Thyroid gland (tissue), 4 donors: ENCODE measurements at places on chromosomes 7 and 10. TPM values are rescaled to one million over a fixed set of nuclear protein-coding genes. Genes with fewer than 3 reads are reported as not detected.

DNA sequence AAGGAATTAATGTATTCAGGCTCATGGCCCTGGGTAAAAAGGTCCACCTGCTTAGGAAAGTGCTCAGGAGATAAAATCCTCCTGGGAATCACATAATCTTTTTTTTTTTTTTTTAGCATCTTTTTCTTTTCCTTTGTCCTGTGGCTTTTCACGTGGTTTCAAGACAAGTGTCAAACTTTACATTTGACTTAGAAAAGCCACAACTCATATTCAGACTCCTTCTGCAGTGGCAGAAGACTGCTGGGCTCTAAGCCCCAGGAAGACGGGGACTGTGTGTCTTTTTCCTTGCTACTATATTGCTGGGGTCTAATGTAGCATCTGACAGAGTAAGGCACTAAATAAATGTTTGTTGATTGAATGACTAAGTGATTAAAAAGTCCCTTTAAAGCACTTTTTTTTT, 127.5 kb upstream of the ANKRD1 start:
- no peak for DNase-seq

- no peak for DNase-seq
Observed at GRCh38 chr7:39691821-39692220, 68.4 kb downstream of the RALA start.

- DNase-seq: no peak
Observed at GRCh38 chr10:52651293-52651692, 121.3 kb downstream of the MBL2 start.

- no peak for DNase-seq
Observed at GRCh38 chr10:129005080-129005479, 462.0 kb upstream of the MGMT start.

DNA sequence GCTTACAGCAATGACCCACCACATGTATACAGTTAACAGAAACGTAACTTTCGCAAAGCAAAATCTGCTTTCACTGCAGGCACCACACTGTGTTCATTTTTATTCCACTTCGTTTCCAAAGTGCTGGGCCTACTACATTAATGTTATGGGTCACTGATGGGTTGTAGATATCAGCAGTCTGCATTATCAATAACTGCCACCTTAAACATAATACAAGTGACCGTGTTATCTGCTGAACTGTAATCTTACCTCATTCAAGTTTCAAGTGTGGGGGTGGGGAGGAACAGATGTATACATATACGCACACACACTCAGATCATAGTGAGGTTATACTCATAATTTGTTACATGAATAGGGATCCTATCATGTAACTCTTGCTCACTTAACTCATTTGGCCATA, 21.1 kb downstream of the RNF32 start:
- DNase-seq: no peak

DNA sequence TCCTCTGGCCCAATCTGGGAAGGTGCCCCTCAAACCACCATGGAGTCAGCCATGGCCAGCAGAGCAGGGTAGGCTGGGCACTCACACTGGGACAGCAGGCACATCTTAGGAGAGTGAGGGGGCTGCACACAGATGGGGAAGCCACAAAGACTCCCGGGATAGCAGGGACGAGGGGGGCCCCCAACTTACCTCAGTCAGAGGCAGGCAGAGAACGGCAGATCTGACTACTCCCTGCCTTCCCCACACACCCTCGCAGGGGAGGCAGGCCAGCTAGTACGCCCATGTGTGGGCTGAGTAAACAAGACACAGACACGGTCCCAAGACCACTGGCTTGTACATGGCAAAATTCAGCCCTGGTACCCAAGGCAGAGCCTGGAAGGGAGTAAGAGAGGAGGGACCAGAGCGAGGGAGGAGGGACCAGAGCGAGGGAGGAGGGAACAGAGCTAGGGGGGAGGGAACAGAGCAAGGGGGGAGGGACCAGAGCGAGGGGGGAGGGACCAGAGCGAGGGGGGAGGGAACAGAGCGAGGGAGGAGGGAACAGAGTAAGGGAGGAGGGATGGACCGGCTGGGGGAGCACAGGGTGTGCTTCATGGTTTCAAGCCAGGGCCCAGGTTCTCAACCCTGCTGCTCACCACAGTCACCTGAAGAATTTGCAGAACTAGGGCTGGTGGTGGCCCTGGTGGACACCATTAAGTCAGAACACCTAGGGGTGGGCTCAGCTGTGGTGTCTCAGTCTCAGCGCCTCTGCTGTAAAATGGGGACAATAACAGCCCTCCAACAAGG, 73.8 kb downstream of the RGS10 start:
- no peak for DNase-seq

DNA sequence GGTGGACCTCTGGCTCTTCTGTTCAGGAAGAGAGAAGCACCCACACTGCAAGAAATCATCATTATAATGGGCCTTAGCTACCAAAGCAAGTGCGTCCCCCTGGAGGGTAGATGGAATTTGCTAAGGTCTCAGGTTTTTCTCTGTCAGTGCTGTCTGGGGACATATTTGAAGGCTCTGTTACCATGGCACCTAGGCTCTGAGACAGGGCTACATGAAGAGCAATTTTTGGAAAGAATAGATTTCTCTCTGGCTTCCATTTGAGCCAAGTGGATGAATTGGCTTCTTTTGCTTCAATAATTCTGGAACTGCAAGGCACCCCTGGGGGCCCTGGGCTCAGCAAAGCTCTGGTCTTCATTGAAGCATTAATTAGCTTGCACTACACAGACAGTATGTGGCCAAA, 349.1 kb upstream of the GALNT17 start:
- no peak for DNase-seq

DNA sequence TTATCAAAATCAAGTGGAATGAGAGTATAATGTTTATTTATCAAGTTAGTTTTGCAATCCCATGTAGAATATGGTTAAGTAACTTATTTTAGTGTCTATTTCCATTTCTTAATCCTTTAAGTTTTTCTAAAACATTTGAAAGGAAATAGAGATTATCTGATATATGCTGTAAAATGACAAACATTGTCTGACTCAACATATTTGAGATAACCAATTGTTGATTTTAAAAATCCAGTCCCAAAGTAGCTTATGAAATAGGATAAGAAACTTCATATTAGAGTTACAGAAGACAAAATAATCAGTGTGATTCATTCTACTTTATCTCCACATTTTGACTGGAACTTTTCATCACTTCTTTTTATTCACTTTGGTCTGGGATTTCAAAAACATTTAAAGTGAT, 38.7 kb upstream of the CDK1 start:
- DNase-seq: no peak

DNA sequence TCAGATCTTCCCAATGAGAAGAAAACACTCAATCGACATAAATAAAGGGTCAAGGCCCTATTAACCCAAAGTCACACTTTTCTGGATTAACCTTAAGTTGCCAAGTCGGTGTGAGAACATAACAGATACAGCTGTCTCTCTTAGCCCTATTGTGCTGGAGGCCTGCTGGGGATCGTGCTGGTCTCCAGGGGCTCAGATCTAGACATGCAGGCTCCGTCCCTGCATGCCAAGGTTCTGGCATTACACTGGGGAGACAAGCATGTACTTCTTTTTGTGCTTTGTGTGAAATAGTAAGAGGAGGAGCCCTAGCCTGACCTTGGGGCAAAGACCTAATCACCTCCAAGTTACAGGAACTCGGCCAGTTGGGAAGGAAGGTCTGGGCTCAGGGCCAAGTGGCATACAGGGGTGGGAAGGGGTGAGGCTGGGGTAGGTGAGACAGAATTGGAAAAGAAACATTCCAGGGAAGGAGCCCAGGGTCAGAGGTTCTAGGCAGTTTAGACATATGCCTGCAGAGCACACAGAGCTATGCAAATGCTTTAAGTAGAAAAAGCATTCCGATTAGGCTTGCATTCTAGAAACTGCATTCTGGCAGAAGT, 216.4 kb downstream of the HECW1 start:
- DNase-seq: no peak

DNA sequence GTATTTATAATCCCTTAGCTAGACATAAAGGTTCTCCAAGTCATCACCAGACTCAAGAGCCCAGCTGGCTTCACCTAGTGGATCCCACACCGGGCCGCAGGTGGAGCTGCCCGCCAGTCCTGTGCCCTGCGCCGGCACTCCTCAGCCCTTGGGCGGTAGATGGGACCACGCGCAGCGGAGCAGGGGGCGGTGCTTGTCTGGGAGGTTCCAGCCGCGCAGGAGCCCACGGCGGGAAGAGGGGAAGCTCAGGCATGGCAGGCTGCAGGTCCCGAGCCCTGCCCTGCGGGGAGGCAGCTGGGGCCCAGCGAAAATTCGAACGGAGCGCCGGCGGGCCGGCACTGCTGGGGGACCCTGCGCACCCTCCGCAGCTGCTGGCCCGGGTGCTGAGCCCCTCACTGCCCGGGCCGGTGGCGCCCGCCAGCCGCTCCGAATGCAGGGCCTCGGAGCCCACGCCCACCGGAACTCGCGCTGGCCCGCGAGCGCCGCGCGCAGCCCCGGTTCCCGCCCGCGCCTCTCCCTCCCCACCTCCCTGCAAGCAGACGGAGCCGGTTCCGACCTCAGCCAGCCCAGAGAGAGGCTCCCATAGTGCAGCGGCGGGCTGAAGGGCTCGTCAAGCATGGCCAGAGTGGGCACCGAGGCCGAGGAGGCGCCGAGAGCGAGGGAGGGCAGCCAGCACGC, 675.6 kb downstream of the REEP3 start:
- DNase-seq: no peak

DNA sequence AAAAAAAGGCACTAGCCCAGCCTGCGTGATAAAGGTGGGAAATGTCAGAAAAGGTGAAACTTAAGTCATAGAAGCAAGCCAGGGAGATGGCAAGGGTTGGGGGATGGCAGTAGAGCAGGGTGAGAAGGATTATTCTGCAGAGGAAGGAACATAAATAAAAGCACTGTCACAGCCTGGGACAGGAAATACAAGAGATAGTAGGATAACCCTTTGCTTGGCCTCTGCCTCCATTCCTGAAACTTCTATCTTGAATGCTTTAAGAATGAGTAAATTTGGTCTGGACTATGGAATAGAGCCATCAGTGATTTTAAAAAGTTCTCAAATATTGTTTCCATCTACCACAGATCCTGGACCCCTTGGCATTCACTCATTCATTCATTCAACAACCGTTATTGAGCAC, 50.0 kb downstream of the ABCC2 start:
- no peak for DNase-seq

DNA sequence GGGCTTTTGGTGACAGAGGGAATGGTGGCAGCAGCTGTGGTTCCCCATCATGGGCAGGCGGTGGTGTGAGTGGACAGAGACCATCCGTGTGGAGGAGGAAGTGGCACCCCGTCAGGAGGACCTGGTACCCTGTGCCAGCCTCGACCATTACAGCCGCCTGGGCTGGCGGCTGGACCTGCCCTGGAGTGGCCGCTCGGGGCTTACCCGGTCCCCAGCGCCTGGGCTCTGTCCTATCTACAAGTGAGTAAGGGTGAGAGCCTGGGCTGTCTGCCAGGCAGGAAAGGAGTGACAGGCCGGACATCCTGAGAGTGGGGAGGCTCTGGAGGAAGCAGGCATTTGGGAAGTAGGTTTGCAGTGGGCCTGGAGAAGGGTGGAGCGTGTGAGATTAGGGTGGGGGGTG, 2.9 kb upstream of the ZNF467 start:
- DNase-seq: peak; percentile 79

DNA sequence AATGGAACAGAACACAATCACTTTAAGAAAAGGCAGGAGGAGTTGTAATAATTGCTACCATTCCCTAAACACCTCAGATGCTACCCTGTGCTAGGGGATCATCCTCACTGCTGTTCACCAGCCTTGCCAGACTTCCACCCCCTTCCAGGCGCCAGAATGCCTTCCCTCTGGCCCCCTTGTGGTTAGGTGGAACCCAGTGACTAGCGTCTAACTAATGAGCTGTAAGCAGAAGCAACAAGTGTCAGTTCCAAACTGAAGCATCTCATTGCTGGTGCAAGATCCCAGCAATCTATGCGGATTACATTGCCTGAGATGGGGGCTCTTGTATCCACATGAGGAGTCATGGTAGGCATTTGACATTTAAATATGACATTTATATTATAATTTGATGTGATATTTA, 86.6 kb downstream of the FRMD4A start:
- no peak for DNase-seq

- DNase-seq: peak; percentile 5
Observed at GRCh38 chr10:91681361-91682276, 48.7 kb upstream of the PPP1R3C start.

- DNase-seq: no peak
Observed at GRCh38 chr10:63634488-63635065, 113.4 kb downstream of the REEP3 start.

- DNase-seq: no peak
Observed at GRCh38 chr10:116080553-116080952, 192.5 kb downstream of the GFRA1 start.

DNA sequence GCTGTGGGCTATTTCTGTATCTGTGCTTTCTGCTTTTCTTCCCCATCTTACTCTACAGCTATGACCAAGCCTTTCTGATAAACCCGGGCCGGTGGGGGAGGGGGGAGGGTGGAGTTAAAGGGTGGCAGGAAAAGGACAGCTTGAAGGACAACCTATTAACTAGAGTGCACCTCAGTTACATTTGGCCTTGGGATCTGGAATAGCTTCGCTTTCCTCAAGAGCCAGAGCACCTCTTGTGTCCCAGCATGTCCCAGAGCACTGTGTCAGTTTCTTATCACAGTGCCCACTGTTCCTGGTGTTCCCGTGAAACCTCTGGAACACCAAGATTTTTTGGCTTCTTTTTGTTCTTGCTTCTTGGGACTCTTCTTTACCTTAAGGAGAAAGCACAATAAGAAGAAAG, 160.6 kb downstream of the NSUN6 start:
- no peak for DNase-seq

GRCh38 chr10:16367621-16368292, 69.1 kb upstream of the PTER start:
- DNase-seq: no peak

DNA sequence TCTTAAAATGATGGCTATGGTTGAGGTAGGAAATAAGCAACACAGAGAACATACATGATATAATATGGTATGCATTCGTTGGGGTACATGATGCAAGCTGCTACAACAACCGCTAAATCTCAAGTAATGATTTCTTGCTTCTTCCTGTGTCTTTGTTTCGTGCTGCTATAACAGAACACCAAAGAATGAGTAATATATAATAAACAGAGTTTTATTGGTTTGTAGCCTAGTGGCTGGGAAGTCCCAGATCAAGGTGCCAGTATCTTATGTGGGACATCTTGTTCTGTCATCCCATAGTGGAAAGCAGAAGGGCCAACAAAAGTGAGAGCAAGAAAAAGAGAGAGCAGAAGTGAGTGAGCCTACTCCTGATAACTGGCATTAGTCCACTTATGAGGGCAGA, 689.7 kb downstream of the SUGCT start:
- no peak for DNase-seq

The KIFBP gene
- 37.9 TPM for total RNA-seq

The BTBD16 gene
- not detected for total RNA-seq

The SH2D4B gene
- not detected for total RNA-seq

The ATAD1 gene
- total RNA-seq: 46.0 TPM

The KNDC1 gene
- 2.1 TPM for total RNA-seq

The CLDN4 gene
- 208 TPM for total RNA-seq

The TMEM196 gene
- not detected for total RNA-seq

The SMO gene
- 10.5 TPM for total RNA-seq

The RGS10 gene
- 36.1 TPM for total RNA-seq

The AKR1C1 gene
- 132 TPM for total RNA-seq

The UBE2D4 gene
- 50.4 TPM for total RNA-seq

The SEC23IP gene
- total RNA-seq: 16.0 TPM
